ENCODE measurements at places on chromosomes 13 and 19.

DNA sequence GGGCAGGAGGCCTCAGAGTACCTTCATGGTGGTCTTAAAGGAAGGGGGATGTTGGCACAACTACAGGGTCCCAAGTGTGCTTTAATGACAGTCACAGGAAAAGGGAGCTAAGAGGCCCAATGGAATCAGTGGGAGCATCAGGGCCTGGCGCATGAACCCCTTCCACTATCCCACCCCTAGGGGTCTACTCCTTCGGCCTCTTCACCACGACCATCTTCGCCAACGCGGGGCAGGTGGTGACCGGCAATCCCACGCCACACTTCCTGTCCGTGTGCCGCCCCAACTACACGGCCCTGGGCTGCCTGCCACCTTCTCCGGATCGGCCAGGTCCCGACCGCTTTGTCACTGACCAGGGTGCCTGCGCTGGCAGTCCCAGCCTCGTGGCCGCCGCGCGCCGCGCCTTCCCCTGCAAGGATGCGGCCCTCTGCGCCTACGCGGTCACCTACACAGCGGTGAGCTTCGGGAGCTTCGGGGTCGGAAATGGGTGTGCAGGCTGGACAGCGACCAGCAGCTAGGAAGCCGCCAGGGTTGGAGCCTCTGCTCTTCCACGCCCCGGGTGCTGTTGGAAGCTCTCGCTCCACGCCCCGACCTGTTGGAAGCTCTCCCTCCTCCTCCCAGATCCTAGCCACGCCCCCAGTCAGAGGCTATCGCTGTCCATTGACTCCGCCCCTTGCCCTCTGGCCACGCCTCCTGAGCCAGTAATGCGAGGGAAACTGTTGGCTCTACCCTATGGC, 6.0 kb downstream of the PLPPR2 start:
- DNase-seq = peak; percentile 94

GRCh38 chr13:100394005-100394695, 194.4 kb downstream of the GGACT start:
- no peak for DNase-seq

DNA sequence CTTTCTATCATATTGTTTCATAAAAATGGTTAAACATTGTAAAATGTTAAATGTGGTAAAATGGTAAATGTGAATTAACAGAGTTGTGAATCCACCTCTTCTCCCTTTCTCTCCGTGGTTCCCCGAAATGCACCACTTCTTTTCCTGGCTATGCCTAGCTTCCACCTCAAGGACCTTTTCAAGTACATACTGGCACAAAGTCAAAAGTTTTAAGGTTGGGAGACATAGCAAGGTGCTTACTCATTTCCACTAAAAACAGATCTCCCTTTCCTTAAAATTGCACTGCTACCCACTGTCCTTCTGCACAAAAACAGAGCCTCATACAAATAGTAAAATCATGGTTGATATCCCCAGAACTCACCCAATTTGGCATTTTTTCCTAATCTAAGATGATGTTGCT, 558.2 kb downstream of the SLITRK6 start:
- peak; percentile 4 for DNase-seq

DNA sequence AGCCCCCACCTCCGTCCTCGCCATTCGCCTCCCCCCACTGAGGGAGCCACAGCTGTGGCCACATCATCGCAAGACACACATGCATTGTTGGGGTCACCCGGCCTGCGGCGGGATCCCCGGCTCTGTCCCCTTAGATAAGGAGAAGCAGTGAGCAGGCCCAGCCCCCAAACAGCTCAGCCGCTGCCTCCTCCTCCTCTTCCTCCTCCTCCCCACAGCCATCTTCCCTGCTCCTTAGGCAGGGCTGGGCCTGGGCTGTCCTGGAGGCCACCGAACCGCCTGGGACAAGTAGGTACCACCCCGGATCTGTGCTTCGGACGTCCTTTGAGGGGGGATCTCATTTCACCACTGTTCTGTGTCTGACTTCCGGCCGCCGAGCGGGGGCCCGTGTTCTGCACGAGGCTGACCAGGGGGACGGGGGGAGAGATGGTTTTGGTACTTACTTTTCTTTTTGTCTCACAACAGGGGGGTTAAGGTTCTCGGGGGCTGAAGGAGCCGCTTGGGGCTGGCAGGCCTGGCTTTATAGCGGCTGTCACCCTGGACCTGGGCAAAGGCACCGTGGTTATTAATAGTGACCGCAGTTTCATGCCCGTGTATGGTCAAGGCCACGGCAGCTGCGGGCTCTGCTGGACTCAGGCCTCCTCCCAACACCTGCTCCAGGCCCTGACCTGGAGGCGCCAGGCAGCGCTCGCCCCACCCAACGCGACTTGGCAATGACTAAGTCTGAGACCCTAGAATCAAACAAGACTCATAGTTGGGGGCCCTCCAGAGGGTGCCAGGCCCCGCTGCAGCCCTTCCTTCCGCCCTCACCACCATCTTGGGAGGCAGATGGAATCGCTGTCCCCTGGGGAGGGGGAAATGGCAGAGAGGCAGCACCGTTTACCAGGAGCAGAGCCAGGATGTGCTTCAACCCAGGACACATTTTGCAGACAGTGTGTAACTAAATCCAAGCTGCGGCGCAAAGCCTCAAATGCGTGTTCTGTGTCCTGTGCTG, 18.3 kb downstream of the NMRK2 start:
- no peak for DNase-seq

- no peak for DNase-seq
Observed at GRCh38 chr13:27962982-27963381, 6.1 kb downstream of the CDX2 start.

DNA sequence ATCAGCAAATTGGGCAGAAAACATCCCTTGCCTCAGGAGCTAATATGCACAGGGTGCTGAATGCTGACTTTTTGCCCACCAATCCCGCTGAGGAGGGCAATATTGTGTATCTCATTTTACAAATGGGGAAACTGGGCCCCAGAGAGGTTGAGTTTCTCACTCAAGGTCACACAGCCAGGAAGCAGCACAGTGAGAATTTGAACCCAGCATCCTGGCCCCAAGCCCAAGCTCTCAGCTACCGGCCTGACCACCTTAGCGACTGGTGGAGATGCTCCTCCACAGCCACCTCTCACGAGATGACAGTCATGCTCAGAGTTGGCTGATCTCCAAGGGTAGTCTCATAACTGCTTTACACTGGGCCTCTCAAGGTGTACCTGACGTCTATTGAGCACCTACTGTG, 3.5 kb downstream of the FBXW9 start:
- DNase-seq = no peak

- DNase-seq = no peak
Observed at GRCh38 chr19:34990578-34991192, 9.4 kb upstream of the GRAMD1A start.

GRCh38 chr19:28456252-28456651, 756.7 kb downstream of the UQCRFS1 start:
- DNase-seq = no peak

GRCh38 chr19:1763648-1764639, 10.6 kb downstream of the ONECUT3 start:
- DNase-seq = no peak

DNA sequence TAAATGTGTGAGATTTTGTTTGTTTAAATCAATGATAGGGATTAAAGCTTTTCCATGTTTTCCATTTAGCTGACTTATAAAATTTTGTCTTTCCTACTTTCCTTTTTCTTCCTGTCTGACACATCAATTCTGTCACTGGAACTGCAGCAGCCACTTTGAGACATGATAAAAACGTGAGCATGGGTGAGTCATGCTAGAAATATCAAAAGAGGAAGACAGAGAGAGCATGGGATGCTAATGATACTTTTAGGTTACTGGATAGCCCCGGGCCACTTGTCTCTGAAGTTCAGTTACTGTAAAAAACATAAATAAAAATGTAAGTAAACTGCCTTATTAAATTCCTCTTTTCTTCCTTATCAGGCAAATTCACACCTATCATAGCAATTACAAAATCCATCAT, 1332.0 kb upstream of the PCDH20 start:
- no peak for DNase-seq

DNA sequence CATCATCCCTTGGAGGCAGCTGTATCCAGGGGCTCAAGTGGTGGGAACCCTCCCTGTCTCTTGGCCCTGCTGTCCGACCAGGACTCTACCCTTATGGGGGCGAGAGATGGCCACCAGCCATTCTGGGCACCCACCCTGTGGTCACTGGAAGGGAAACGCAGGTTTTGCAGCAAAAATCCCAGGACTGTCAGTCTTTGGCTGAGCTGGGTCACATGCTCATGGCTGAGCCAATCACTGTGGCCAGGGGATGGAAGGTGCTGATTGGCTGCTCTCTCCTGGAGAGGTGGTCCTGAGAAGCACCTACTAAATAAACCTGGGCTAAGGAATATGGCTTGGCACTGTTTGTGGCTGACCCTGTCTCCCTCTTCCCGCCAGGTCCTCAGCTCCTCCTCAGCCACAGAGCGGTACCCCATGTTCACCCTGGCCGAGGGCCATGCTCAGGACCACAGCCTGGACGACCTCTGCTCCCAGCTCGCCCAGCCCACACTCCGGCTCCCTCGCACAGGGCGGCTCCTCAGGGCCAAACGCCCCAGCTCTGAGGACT, 8.9 kb downstream of the ATG4D start:
- DNase-seq = peak; percentile 84

DNA sequence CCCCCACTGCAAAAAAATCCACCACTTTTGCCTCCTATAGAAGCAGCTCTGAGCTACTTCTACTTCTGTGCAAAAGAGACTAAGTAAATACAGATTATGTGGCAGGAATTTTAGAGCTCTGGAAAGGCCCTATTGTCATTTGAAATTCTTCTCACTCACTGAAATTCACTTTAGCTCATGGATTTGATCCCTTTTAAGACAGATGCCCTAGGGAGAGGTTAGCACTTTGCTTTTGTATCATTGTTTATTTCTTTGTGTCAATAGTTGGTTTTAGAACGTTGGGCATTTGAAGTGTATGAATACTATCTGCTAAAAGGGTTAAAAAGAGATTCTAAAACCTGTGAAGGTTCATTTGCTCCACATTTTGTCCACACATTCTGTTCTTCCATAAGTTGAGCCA, 528.7 kb downstream of the GPC6 start:
- no peak for DNase-seq

DNA sequence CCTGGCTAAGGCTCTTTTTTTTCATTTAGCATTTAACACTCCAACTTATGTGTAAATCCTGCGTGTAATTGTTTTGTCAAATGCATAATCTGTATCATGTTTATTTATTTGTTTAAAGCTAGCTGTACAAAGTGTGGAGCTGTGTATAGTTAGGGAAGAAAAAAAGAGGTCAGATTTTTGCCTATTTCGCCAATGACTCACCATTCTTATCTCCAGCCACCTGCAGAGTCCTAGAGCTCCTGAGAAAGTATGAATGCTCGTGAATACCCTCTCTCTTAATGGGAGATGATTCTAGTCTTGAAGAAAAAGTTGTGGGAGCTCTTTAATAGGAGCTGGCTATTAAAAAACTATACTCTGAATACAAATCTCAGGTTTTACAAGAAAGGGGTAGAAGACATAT, 778.8 kb upstream of the SLITRK5 start:
- DNase-seq = no peak

DNA sequence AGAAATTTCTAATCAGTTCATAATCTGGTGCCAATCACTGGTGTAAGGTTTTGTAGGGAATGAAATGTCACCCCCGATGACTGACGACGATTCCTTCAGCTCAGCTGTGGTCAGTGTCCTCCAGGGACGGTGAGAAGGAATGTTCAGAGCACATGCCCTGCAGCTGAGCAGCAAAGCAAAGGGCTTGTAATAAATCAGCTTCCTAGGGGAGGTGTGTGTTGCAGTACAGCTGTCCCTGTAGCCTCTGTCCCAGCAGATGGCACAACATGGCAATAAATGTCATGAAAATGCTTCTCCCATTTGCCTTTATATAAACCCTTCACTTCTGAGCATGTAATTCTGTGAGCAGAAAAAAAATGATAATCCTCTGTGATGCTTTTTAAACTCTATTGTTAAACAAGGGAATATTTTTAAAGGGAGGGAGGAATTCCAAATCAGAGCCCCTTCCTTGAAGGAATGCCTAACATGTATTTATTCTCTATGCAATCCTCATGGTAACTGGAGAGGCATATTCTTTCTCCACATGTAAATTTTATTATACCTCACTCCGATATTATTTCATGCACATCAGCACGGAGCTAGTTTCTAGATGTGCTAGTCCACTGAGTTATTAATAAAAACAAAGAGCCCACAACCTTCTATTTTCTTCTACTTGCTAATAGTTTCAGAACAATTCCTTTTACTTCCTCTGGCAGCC, 102.5 kb downstream of the FAM216B start:
- peak; percentile 15 for DNase-seq

- peak; percentile 60 for DNase-seq
Observed at GRCh38 chr19:1457031-1457739, 7.3 kb downstream of the APC2 start.
